ENCODE measurements at places on chromosomes 2 and 18.

GRCh38 chr18:13401404-13401803 is 182.8 kb downstream of the LDLRAD4 start:
- no peak for DNase-seq

- DNase-seq, result no peak
Measured at GRCh38 chr2:5287558-5288334, 404.4 kb upstream of the SOX11 start.

DNA sequence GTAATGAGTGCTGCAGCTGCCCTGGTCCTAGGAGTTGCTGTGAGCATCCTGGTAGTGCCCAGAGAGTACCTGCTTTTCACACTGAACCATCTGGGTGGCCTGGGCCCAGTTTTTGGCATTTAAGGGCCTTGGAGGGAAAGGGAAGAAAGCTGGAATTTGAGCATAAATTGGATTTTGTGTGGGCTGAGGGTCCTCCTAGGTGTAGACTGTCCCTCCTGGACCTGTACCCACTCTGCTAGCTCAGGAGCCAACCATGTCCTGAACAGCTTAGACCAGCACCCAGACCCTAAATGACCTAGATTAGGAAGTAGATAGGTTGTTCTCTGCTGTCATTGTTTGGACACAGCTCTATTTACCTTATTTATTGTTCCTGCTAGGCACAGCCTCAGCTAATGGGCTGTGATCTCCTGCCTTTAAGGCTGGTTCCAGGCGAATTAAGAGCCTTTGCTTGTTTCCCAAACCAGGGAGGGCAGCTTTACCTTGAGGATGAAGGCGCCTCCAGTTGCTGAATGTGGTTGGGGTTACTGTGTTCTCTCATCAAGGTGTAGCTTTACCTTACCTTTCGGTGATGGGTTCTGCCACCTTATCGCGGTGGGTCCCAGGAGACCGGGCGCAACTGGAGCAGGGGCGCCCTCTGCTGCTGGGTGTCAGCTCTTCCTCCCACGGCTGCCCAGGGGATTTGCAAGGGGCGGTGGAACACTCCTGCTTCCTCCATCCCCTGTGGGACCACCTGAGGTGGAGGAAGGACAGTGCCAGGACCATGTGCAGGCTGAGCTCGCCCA is 34.4 kb downstream of the ITGA6 start:
- no peak for DNase-seq

DNA sequence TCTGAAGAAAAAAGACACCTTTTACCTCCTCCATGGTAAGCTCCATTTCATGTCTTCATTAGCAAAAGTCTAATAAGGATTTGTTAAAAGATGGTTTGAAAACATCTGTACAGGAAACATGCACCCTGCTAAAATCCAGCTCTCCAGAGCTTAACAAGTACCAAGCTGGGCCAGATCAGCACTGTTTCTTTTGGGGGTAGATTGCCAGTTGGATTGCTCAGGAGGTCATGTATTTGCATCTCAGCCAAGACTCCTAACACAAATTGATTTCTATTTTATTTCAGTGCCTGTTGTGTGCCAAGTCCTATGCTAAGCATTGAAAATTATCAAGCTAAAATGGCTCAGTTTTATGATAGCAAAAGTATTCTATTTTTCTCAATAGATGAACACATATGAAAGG is 3.4 kb upstream of the TMEM182 start:
- no peak for DNase-seq

DNA sequence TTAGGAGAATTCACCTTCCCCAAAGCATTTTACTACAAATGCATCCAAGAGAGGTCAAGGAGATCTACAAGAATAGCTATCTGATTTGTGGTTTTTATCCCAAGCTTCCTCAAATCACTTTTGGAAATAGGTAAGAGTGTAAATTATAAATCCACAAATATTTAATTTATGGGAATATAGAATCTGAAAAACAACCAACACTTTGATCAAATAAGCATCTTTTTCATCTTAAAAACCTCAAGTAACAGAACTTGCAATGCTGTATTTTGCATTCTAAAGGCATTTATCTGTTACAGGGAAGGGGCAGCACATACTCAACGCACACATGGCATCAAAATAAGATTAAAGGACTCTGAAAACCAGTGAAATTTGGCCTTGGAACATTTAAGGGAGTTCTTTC is 1.9 kb downstream of the ZNF385B start:
- no peak for DNase-seq

DNA sequence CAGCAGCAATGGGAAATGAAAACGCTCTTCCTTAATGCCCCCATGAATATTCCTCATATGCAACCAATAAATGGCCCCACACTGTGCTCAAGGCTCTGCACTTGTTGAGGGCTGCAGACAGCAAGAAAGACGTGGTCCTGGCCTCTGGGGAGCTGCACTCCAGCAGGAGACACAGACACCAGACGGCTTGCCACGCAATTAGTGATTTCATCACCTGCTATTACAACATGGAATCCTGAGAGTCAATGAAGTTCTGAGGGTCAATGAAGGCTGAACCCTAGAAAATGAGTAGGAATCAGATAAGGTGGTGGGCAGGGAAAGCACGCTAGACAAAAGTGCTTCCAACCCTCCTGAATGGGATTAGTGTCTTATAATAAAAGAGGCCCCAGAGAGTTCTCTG is 18.9 kb downstream of the CREG2 start:
- DNase-seq, result no peak

GRCh38 chr2:124402274-124402673 is 377.2 kb downstream of the CNTNAP5 start:
- no peak for DNase-seq

GRCh38 chr2:138766464-138766863 is 13.7 kb downstream of the NXPH2 start:
- DNase-seq, result no peak

GRCh38 chr2:241185961-241186360 is 2.5 kb upstream of the ANO7 start:
- DNase-seq, result no peak

DNA sequence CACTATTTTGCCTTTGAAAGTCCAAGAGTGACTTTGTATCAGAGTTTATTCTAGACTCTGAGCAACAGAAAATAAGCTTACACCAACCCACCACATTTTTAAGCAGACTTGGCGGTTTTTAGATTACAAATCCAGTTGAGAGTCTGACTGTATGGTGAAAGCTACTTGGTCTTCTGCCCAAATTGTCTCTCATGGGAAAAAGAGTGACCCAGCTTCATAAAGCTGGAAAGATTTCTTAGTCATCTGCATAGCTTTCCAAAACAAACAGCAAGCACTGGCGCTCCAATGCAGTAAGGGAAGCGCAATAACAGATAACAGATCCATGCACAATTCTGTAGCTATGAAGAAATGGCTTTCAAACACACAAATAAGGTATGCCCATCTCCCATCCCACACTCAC is 7.1 kb downstream of the DSG1 start:
- DNase-seq, result no peak

GRCh38 chr2:70947556-70948184 is 12.0 kb downstream of the ATP6V1B1 start:
- DNase-seq, result no peak

- DNase-seq, result no peak
Measured at GRCh38 chr2:239150125-239151011, 250.5 kb downstream of the HDAC4 start.

Data from 8988T (cell line).